Purkinje cell (primary cell): ENCODE measurements at places on chromosomes 11 and 22. TPM values are rescaled to one million over a fixed set of nuclear protein-coding genes. Genes with fewer than 3 reads are reported as not detected.

BIK gene
- not detected in 2 replicates for polyA plus RNA-seq

CAPRIN1 gene
- 62.0 and 64.9 TPM in 2 replicates for polyA plus RNA-seq

C11orf86 gene
- polyA plus RNA-seq = not detected in 2 replicates

KDM4D gene
- polyA plus RNA-seq = 1.1 and 3.4 TPM in 2 replicates

ARHGAP20 gene
- 52.8 and 66.3 TPM in 2 replicates for polyA plus RNA-seq

MB gene
- polyA plus RNA-seq = not detected in 2 replicates

SLC37A4 gene
- polyA plus RNA-seq = 0.53 and 3.8 TPM in 2 replicates

PANX2 gene
- 0.11 and 0.43 TPM in 2 replicates for polyA plus RNA-seq

WBP2NL gene
- polyA plus RNA-seq = 1.1 TPM in 1 of 2 replicates, not detected in the other

RAPSN gene
- not detected in 2 replicates for polyA plus RNA-seq

ZC3H12C gene
- 2.6 and 2.7 TPM in 2 replicates for polyA plus RNA-seq

OR51B2 gene
- polyA plus RNA-seq = not detected in 2 replicates

SLC22A8 gene
- polyA plus RNA-seq = not detected in 2 replicates

BMAL1 gene
- 78.3 and 126 TPM in 2 replicates for polyA plus RNA-seq

KCNQ1 gene
- not detected in 2 replicates for polyA plus RNA-seq
